ENCODE measurements at places on chromosomes 12 and 14.

DNA sequence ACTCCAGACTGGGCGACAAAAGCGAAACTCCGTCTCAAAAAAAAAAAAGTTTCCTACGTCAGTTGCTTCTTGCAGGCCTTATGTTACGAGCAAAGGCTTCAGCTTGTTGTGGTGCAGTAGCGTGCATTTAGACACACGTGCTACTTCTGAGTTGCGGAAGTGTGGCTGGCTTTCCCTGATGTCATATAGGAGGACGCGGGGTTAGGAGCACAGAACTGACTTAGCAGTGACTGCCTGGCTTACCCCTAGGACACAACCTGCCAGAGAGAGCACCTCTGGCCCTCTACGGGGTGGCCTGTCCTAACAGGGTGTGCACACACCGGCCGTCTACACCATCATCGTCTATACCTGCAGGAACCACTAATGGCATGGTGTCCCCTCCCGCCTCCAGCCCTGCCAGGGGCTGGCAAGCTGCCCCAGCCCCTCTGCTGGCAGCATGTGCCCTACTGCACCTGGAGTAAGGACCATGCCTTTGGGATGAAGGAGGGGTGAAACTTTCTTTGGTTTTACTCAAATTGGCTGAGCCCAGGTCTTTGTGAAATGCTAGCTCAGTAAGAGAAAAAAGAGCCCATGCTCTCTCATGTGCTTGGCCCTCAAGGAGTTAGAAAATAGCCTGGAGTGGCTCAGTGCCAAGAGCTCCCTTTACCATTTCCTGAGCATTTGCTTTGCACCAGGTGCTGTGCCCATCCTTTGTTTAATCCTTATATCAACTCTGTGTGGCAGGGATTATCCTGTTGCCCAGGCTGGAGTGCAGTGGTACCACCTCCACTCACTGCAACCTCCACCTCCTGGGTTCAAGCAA lies 1.7 kb upstream of the GPR68 start:
- no peak for DNase-seq

DNA sequence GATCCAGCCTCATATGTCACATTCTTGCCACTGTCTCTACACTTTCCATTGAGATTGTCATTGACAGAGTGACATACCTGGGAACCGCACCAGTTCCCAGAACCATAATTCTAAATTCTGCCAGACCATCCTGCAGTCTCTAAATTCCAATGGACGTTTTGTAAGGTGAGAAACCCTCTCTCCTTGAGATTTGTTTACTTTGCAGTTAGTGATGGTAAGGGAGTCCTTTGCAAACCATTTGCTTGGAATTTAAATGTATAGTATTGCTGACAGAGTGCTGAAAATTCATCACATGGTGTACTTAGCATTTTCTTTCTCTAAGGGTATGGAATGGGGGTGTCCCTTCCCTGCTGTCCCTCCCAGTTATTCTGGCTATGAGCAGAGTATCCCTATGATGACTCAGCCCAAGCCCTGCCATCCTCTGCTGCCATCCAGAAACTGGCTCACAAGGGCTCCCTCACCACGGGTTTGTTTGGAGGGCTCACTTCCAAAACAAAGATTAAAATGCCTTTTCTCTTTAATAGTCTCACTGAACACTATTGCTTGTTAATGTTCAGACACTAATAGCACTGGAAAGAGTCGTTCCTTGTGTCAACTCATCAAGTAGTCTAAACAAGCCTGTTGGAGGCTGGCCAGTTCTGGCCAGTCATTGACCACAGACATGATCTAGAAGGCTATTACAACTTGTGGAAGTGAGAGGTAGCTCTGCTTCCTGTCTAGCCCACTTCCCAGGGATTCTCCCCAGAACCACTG lies 129.0 kb upstream of the HMGA2 start:
- peak; percentile 24 for DNase-seq

DNA sequence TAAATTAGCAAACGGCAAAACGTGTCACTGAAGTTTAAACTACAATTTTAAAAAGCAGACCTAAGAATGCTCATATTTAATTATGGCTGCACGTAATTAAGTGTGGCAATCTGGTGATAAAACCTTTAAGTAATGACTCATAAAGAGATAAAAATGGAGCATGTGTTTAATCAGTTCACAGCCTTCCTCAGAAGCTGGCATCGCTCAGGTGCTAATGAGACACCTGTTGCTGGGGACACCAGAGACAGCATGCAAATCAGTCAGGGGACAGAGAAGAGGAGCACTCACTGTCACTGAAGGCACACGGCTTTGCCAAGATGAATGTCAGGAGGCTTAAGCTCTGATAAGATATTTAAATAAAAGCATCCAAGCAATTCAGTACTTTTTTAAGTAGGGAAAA lies 840.3 kb downstream of the GALC start:
- DNase-seq: no peak

- DNase-seq: no peak
These were observed 16.7 kb downstream of the AHSA1 start for GRCh38 chr14:77474479-77475177.

GRCh38 chr12:130587966-130588365 lies 128.1 kb downstream of the RIMBP2 start:
- DNase-seq: no peak

- peak; percentile 82 for DNase-seq
These were observed at the start of gene HOXC4 for GRCh38 chr12:54053751-54054741. HOXC4 (plus strand) TSS chr12:54053835; CDS start chr12:54053923, 88 bp downstream.

DNA sequence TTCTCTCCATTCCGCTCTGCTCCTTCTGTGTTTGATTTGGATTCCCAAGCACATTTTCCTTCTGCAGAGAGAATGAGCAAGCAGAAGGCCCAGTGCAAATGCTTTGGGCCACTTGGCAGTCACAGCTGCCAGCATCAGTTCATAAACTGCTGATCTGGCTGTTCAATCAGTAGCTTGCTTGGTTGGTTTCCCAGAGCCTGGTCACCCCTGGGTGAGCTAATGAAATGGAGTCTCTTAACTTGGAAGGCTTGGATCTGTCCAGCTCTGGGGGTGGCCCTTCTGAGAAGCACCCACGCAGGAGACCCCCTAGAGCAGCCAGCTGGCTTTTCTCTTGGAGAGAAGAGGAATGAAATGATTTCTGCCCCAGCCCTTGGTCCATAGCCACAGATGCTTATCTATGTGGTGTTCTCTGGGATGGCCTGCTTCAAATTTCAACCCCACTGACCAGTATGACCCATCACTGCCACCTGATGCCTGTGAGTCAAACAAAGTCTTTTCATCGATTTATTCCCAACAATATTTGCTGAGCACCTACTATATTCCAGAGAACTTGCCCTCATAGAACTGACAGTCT lies 30.3 kb downstream of the FAIM2 start:
- DNase-seq: no peak

Measured in spinal cord (tissue), 10 donors.